Stimulated activated CD4-positive, alpha-beta T cell treated with anti-CD3 and anti-CD28 coated beads, Interleukin-15, amount 100 ng/mL, for 24 hours (primary cell): ENCODE measurements at places on chromosomes 7 and 10.

DNA sequence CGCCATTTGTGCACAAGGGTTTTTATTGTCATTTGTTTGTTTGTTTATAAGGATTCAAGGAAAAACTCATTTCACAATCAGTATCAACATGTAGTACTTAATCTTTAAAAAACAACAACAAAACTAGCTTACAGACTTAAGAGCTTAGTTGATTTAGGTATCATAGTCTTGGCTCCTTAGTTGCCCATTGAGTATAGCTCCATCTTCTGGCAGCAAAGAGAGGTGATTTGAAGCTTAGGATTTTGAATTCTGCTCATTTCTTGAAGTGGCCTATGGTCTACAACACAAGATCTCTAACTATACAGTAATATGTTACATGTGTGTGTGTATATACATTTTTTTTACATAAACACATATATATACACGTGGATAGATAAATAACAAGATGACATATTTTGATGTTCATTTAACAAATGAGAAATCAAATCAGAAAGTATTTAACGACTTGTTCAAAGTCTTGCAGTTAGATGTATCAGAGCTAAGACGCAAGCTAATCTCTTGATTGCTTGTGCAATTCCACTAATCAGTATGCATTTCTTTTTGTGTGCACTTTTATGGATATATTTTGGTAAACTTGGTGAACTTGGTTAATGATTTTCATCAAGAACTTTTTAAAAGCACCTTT is 307.3 kb downstream of the CAMK1D start:
- DNase-seq, result no peak

- no peak for DNase-seq
Observed at GRCh38 chr10:130029209-130029608, 65.1 kb upstream of the EBF3 start.

DNA sequence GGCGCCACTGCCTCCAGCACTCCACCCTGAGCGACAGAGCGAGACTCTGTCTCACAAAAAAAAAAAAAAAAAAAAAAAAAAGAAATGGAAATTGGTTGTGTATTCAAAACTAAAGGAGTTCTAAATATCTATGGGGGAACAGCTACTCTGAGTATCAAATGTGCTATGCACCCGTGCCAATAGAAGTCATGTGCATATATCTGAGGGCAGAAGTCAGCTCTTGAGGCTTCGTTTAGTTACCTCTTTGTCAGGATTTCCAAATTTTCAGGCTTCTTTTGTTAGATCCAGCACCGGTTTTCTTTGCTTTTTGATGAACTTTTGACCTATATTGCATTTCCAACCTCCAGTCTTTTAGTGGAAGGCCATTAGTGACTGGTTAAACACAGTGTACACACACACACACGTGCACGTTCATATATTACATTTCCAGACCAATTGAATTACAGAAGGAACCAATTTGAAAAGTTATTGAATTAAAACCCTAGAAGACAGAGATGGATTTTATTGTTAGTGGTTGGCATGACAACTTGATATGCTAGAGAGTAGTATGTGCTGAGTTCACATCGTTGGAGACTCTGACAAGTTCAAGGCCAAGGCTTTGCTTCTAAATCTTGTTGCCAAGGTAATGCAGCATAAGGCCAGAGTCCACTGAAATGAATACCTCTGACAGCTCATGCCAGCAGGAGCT is 33.1 kb upstream of the ADD3 start:
- DNase-seq, result no peak

DNA sequence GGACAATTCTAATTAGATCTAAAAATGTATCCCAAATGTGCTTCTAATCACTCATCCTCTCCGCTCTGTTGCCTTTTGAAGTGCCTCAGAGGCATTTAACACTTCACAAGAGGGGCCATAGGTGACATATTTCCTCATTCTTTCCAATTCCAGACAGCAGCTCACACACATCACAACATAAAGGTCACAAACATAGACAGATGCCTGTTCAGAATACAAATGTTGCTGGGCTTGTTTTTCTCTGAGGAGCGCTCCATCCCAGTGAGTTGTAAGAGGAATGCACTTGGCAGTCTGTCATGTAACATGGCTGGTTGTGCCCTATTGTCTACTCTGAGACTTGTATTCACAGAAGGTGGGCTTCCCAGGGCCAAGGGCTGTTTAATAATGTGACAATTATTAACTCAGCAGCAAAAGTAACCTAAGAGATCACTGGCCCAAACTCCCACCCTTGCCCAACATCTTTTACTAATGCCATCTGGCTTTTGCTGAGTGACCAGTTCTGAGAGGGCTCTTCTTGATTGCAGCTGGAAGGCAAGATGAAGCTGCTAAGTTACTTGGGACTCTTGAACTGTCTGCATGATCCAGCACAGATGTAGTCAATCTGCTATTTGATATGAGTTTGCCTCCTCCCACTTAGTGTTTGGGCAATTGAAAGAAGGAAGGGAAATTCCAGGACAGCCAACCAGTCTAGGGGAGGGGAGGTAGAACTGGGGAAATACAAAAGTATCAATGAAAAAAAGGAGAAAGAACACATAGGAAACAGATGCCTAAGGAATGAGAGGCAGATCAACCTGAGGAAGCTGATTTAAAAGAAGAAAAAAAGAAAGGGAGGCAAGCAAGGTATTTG is 13.6 kb downstream of the PON2 start:
- no peak for DNase-seq

GRCh38 chr7:74449809-74450397 is 3.8 kb upstream of the GTF2IRD1 start:
- peak; percentile 80 for DNase-seq

GRCh38 chr7:84784450-84784849 is 402.4 kb downstream of the SEMA3D start:
- DNase-seq, result no peak

DNA sequence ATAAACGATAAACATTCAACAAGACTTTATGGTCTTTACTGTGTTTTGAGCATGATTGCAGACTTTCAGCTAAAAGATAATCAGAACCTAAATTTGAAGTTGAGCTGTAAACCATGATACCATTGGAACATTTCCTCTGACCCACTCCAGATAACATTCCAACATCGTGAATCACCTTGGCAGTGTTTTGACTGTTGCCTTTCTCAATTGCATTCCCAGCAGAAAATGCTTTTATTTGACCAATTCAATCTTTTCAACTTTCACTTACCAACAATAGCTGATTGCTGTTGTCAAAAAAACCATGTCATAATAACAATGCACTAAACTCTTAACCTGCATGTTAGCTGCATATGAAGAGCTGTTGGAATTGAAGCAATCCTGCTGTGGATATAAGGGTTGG is 165.5 kb downstream of the MDFIC start:
- no peak for DNase-seq

DNA sequence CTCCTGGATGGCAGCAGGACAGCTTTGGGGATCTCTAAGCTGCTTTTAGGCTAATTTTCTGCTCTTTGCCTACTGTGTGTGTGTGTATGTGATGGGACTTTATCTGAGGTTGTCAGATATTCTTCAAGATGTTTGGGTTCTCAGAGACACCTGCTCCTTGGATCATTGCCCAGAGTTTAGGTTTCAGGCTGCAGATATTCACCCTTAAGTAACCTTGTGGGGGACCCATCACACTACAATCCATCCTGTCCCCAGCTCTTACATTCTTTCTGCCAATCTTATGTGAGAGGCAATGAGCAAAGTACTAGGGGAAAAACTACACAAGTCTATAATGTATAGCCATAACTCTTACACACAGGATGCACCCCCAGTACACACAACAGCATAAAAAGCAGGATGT is 263.0 kb upstream of the ZWINT start:
- DNase-seq, result no peak

GRCh38 chr7:8213381-8213780 is 48.6 kb downstream of the ICA1 start:
- no peak for DNase-seq

DNA sequence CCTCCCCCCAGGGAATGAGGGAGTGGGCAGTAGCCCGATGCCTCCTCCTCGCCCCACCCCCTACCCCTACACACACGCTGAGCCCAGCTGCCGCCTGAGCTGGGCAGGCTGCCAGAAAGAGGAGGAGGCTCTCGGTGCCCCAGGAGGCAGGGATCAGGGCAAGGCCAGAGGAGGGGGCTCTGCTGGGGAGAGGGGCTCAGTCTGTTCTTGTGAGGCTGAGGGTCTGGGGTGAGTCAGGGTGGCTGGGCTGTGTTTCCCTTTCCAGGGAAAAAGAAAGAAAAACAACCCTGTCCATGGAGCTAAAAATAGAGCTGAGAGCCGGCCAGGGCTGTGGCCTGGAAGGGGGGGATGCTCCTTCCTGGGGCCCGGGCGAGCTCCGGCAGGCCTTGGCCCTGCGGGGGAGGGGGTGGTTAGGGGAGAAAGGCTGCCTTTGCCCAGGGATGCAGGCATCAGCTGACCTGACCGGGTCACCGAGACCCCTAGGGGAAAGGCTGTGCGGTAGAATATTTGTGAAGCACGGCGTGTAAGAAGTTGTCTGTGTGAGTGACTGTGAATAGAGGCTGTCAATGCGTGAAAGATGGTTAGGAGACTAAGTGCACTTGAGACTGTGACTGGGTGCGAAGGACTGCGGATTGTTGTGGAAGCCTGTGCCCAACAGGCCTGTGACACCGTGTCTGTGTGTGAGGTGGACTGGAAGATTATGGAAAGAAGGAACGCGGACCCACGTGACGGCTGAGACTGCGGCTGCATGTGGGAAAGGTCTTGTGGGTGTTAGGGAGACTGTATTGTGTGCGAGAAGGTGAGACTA is 1.2 kb upstream of the LZTS2 start:
- peak; percentile 79 for DNase-seq

GRCh38 chr7:45236666-45237065 is 79.1 kb downstream of the RAMP3 start:
- no peak for DNase-seq

GRCh38 chr10:123417414-123417813 is 248.7 kb upstream of the GPR26 start:
- no peak for DNase-seq

GRCh38 chr7:129843365-129843898 is 109.3 kb downstream of the UBE2H start:
- no peak for DNase-seq

- DNase-seq, result no peak
Observed at GRCh38 chr7:44898039-44898438, 12.7 kb upstream of the PURB start.

GRCh38 chr7:120785095-120785494 is 72.8 kb downstream of the TSPAN12 start:
- DNase-seq, result no peak

DNA sequence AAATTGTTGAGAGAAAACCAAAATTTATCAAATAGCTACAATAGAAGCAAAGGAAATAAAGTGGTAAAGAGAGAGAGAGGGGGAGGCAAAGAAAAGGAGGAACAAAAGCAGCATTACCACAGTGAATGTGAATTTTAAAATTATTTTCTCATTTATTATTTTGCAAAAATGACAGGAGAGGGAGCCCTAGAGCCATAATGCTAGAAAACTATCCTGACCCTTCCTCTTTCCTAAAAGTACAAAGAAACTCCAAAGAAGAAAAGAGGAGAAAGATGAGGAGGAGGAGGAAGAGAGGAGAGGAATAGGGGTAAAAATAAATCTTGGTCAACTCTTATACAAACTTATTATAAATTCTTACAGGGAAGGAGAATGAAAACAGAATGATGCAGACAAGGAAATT is 921.5 kb downstream of the NRG3 start:
- no peak for DNase-seq

DNA sequence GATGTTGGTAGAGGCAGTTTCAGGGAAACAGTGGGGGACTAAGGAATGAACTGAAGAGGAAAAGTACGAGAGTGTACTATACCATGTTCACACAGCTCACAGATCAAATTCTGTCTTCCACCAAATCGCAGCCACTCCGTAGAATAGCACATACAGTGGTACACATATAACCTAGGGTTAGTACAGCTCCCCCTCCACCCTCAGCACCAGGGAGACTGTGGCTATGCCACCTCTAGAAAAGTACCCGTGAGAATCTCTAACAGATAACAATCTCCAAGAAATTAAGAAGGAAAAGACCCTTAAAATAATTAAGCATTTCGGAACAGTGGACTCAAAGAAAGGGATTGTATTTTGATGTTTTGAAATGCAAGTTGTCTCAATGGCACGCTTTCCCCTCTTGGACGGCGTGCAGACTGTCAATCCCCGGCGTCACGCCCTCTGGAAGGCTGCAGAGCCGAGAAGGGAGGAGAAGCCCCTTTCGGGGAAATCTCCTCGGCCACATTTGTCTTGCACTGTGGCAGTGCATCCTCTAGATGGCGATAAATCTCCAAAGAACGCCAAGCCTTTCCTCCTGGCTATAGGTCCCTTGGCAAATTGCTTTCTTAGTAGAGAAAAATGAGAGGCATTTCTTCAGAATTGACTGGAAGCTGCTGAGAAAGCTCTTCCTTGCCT is 345.0 kb downstream of the REEP3 start:
- peak; percentile 56 for DNase-seq

GRCh38 chr7:128889121-128889520 is 21.4 kb downstream of the KCP start:
- no peak for DNase-seq

GRCh38 chr7:81676813-81677212 is 93.0 kb downstream of the HGF start:
- DNase-seq, result no peak

GRCh38 chr10:132804287-132804686 is 18.3 kb upstream of the NKX6-2 start:
- no peak for DNase-seq

- DNase-seq, result no peak
Observed at GRCh38 chr10:79436850-79437103, 8.6 kb downstream of the ZCCHC24 start.

DNA sequence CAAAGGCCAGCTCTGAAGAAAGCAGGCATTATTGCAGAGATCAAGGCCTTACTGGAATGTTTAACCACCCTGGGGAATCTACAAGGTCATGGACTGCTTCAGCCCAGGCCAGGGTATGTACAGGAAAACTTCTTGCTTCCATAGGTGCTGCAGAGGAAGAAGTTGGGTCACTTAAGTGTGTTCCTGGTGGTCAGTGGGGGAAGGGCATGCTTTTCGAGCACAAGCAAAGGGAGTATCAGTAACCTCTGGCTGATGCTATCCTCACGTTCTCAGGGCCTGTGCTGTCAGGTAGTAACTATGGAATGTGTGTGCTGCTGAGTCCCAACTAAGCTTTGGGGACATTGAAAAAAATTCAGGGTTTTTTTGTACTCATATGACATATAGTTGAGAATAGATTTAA is 234.0 kb upstream of the SP4 start:
- DNase-seq, result no peak

DNA sequence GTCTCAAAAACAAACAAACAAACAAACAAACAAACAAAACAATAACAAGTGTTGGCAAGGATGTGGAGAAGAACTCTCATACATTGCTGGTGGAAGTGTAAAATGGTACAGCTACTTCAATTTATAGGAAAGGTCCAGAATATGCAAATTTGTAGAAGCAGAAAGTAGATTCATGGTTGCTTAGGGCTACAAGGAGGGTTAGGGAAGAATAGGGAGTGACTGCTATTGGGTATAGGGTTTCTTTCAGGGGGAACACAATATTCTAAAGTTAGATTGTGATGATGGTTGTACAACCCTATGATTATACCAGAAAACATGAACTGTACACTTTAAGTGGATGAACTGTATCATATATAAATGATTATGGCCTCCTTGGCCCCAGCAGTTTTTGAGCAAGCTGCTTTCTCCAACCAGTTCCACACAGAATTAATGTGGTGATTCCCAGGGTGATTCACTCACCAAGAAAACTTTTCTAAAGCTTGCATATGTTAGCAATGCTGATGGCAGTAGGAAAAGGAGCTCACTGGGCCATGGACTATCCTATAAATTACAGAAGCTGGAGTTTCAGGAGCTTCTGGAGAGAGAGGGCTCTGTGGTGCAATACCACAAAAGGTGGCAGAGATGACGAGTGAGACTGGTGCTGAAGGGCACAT is 52.8 kb upstream of the KCNIP2 start:
- no peak for DNase-seq
